NCI-H2029 treated with DMSO at 0.1 percent for 48 hours (cell line): ENCODE measurements at places on chromosomes 12 and 14.

DNA sequence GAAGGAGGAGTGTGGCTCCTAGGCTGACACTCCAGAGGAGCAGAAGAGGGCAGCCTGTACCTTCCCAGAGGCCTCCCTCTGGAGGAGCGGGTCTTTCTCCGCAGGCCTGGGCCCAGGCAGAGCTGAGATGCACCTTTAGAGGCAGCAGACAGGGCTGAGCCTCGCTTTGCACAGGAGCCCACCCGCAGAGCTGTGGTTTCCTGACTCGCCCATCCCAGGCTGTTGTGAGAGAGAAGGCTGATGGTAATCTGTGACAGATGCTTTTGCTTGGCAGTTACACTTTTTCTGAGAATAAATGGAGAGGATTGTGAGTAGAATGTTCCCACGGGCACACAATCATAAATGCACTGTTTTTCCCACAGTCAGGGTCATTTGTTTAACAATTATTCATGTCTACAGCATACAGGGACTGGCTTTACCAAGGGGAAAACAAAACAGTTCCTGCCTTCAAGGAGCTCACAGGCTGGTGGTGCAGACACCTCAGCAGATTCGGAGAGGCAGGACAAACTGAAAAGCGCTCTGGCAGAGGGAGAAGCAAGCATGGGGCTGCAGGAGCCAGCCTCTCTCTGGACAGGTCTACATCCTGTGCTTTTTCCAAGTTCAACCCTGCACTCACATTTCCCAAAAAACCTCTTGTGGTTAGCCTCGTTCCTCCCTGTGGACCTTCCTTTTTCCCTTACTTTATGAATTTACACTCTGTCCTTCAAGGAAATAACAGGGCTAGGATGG, 13.9 kb downstream of the EVL start:
- no peak for DNase-seq

DNA sequence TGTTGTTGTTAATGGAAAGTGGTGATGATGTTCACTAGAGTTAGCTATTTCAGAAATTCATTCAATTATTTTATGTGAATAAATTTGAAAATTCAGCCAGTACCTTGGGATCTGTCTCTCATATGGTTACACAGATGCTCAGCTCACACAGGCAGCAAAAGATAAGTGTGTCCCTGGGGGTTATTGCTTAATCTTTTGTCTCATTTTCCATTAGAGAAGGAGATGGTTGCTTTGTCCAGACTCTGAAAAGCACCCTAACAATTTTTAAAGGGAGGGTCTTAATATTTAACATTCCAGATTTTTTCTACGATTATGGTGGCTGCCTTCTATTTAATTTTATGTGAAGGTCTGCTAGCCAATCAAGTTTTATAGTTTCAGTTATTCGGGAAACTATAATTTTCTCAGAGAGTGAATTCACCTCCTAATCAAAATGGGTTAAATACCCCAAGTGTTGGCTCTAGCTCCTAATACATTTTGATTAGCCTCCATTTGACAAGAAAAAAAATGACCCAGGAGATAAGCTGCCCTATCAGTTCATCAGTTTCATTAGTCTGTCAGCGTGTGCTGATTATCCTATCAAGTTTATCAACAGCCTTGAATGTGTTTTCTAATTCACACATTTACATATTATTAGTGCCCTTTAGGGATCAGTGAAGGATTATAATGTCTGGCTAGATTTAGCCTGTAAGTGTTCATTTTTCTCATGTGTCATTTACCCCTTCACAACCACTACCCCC, 282.1 kb downstream of the TMTC2 start:
- no peak for DNase-seq

DNA sequence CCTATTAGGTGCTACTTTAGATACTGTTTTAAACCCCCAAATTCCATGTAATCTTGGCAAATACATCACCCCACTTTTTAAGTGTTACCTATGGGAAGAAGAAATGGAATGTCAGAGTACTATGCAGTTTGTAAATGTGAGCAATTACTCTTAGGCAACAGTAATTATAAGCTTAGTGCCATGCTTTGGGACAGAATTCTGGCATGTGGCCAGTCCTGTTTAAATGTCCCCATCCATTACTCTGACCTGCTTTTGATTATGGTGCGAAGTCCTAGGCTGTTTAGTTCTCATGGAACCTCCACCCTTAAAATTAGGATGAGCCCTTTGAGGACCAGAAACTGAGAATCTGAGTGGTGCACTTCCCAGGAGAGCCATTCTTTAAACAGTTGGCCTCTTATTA, 321.4 kb upstream of the RGS6 start:
- no peak for DNase-seq

- DNase-seq, result no peak
Observed at GRCh38 chr14:93011650-93012325, 88.8 kb downstream of the CHGA start.

DNA sequence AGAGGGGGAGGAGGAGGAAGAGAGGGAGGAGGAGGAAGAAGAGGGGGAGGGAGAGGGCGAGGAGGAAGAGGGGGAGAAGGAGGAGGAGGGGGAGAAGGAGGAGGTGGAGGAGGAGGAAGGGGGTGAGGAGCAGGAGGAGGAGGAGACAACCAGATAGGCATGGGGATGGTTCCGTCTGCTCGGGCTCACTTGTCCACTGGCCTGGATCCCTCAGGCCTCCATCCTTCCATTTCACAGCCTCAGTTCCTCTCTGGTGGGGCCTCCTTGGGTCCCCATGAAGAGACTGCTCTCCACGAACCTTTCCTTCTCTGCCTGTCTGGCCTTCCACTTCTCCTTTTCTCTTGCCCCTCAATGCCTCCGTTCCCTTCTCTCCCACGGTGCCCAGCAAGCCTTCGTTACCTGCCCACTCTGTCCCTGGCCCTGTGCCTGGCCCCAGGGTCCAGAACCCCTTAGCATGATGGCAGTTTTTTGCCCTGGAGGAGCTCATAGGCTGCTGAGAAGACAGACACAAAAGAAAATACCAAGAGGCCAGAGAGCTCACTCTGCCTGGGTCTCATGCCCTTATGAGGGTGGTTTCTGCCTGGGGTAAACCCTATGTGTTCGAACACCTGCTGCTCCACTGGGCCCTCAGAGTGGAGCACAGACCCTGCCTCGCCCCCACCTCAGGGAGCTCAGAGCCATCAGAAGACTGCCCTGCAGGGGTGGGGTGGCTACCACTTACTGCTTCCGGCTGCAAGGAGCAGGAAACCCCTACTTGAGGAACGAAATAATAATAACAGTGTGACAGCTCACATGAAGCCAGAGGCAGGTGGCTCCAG, 11.7 kb upstream of the CACNA2D4 start:
- DNase-seq, result no peak

DNA sequence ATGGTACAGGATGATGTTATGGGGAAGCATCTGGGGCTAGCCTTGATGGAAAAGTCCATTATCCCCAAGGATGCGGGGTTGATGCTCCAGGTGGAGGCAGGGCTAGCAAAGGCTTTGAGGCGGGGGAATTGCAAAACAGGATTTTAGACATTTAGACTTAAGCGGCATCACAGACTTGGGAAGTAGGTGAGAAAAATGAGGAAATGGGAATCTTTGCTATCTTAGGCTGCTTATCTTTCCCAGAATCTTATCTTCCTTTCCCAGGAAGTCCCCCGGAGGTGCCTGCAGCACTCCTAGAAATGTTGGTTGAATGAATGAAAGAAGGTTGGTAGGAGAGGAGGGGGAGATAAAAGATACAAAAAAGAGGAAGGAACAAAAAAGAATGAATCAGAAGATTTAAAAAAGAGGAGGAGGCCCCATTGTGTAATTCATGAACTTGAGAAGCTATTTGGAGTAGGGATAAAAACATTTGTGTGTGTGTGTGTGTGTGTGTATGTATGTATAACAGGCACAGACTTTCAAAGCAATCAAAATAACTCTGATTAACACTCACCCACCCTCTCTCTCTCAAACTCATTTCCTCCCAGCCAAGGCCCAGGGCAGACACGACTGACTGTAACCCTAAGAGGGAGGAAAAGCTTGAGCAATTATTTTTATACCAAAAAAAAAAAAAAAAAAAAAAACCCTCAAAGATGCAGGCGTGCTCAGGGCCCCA, 62.5 kb upstream of the TBX3 start:
- DNase-seq, result no peak

DNA sequence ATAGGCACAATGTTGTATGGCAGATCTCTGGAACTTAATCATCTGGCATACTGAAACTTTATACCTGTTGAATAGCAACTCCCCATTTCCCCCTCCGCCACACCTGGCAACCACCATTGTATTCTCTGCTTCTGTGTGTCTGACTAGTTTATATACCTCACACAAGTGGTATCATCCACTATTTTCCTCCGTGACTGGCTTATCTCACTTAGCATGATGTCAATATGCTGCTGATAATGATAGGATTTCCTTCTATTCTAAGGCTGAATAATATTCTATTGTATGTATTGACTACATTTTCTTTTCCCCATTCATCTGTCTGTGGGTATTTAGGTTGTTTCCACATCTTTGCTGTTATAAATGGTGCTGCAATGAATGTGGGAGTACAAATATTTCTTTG, 21.5 kb downstream of the BRMS1L start:
- DNase-seq, result no peak

DNA sequence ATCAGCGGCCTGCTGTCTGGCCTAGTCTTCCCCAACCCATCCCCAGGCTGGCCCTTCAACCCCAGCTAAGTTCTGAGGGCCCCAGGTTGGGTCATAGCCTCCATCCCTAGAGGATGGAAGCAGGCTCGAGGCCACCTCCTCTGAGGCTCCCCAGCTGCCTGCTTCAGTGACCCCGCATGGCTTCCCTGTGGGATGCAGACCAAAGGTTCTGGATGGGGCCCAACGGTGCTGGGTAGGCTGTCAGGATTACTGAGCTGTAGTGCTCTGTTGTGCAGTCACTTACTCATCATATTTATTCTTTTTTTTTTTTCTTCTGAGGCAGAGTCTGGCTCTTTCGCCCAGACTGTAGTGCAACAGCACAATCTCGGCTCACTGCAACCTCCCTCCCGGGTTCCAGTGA, 92.0 kb downstream of the IRF2BPL start:
- DNase-seq, result no peak

- no peak for DNase-seq
Observed at GRCh38 chr12:31533470-31533869, 57.5 kb downstream of the DENND5B start.

DNA sequence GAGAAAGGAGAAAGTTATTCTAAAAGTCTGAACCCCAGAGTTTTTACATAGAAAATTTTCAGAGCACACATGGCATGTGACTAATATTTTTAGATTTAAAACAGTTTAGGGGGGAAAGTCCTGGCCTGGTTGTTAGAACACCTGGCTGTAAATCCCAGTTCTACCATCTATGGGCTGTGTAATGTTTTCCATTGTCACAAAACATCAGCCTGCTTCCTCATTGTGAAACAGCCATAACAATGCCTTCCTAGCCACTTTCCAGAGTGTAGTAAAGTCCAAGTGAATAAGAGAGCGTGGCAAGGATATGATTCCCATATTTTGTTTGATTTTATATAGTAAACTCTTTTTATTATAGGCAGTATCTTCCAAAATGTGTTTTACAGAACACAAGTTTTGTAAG, 310.0 kb upstream of the DCN start:
- no peak for DNase-seq

GRCh38 chr12:33671676-33672075, 232.1 kb upstream of the SYT10 start:
- DNase-seq, result no peak

DNA sequence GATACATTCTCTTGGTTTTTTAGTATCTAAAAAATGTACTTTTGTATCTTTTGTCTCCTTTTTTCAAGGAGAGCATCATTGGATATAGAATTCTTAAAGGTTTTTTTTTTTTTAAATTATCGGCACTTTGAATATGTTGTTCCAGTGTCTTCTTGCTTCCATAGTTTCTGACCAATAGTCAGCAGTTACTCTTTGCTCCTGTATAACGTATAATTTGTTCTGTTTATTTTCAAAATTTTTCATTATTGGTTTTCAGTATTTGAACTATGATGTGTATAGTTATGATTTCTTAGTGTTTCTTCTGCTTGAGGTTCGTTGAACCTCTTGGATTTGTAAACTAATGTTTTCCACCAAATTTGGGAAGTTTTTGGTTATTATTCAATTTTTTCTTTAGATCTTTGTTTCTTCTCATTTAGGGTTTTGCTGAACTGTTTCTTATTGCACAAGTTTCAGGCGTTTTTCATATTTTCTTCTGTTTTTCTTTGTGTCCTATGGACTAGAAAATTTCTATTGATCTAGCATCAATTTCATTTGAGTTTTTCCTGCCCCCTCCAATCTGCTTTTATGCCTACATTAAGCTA, 93.9 kb downstream of the PLBD1 start:
- DNase-seq, result no peak

DNA sequence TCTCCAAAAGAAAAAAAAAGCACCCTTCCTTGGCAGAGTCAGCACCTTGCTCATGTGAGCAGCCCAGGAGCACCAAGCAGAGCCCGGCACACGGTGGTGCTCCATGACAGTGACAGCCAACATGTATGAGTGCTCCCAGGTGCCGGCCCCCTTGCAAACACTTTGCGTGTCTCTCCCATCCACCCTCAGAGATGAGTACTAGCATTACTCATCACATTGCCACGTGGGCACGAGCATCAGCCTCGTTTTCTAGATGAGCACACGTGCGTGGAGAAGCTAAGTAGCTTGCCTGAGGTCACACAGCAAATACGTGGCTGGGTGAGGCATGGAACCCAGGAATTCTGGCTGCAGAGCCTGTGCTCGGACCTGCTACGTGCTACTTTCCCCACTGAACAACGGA, 177.9 kb upstream of the PRMT8 start:
- DNase-seq, result no peak

DNA sequence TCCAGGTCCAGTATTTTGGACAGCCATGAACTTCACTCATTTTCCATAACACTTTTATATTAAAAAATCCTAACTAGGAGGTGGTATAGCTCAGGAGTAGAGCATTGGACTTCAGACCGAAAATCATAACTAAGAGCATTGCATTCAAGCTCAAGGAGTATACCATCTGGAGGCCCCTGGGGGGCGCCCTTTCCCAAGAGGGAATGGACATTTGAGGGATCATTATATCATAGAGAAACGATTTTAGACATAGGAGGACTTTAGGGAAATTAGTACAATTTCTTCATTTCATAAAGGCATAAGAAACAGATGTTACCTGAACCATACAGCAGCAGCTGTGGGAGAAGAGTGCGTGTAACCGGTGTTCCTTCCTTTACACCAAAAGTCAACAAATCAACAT, 5.2 kb upstream of the ATG14 start:
- no peak for DNase-seq

DNA sequence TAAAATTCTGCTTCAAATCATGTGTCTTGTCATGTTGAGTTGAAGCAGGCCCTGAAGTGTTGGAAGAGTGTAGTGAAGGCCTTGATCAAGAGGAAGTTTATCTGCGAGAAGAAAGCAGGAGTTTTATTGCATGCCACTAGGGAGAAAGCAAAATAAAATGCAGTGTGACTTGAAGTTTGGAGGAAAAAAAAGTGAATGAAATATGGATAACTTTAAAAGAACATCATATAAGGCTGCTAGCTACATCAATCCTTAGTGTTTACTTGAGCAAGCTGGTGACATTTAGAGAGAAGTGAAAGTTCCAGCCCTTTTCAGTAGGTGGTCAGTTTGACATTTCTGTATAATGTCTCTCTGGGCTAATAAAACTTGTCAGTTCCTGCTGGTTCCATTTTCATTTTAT, 841.1 kb downstream of the TMTC2 start:
- DNase-seq, result no peak
